ENCODE measurements at places on chromosomes 13 and 19.
A peak's percentile ranks its signal among the peaks of the same experiment; 100 is the strongest.

DNA sequence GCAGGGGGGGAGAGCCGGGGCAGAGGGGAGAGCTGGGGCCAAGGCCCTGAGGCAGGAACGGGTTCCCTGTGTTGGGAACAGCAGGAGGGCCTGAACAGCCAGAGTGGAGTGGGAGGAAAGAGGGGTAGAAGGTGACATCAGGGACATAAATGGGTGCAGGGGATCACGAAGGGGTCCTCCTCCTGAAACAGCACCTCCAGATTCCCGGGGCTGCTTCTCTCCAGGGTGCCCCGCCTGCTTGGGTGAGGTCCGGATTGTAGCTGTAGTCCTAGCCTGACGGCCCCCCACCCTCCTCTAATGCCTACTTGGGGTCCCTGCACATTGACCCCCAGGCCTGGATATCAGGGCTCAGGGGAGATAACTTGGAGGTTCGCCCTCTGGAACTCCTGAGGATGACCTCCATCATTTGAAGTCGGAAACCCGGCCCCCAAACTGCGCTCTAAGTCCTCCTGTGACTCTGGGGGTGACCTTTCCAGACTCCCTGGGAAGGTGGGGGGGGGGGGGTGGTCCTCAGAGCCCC is 473 bp upstream of the SCN1B start:
- no peak for DNase-seq

DNA sequence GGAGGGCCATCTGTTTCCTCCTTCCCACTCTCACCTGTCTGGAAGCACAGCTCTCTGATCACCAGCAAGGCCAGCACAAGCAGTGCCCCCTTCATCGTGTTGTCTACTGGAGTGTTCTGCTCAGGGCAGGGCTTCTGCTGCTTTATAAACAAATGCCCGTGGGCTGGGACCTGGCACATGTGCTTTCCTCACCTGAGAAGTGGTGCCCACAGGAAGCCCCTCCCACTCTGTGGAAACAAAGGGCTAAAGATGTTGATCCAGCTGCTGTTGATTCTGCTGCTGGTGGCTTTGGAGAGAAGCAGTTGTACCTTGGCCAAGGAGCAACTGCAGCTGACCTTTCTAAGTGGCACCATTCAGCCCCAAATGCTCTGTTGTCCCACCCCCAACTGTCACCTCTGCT is 26.4 kb upstream of the ZNF181 start:
- DNase-seq, result no peak

DNA sequence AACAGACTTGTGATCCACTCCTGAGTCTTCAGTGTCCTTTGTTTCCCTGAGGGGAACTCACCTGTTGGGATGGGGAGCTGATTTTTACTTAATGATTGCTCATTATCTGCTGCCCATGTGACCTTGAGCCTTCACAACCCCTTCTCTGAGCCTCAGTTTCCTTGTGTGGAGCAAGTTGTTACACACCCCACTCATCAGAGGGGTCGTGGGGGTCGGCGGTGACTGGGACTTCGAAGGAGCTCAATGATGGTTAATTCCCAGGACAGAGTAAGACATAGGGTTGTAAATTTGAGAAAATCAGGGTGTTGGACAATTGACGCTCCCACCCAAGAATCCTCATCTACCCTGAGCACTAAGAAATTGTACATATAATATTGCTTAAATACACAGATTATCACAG is 13.5 kb downstream of the LILRA5 start:
- DNase-seq, result no peak

DNA sequence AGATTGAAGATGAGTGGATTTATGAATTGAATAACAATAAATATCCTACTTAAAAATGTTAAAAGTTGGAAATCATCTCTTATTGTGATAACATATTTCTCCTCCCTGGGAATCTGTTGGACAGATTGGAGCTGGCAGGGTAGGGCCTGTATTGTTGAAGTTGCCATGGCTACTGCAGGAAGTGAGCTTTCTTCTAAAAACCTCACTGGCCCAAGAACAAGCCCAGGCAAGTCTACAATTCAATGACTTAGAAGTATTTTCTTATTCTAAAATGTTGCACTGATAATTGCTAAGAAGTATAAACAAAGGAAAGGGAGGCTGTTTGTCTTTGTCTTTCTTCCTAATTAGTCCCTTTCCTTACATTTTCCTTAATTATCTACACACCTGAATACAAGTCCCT is 112.1 kb downstream of the DLEU7 start:
- DNase-seq, result no peak

DNA sequence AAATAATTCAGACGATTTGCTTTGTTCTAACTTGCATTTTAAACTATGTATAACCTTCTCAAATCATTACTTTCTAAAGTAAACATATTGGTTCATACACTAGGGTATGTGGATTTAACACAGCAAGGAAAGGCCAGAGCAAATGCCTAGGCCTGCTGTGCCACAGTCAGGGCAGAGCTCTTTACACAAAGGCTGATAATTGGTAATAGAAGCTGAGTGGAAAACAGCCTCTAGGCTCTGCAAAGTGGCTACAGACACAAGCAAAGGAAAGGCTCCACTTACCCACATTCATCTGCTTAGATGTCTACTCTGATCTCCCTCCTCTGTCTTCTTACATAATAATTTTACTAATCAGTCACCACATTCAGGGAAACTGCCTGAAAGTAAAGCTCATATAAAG is 382.9 kb downstream of the OLFM4 start:
- DNase-seq, result no peak

DNA sequence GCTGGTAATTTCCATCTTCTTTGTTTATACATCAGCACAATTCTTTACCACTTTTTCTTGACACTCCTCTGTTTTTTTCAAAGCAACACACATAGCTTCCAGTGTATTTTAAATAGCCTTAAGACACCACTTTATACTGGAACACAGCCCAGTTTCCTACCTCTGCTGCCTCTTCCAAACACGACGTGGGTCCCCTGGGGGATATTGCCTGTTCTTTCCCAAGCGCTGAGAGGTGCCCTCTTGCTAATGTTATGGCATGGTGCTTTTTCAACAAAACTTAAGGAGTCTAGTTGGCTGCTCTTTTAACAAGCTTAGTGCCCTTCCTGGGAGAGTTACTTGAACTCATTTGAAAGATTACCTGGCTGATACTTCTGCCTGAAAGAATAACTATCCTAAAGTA is 112.7 kb downstream of the OLFM4 start:
- DNase-seq, result no peak

DNA sequence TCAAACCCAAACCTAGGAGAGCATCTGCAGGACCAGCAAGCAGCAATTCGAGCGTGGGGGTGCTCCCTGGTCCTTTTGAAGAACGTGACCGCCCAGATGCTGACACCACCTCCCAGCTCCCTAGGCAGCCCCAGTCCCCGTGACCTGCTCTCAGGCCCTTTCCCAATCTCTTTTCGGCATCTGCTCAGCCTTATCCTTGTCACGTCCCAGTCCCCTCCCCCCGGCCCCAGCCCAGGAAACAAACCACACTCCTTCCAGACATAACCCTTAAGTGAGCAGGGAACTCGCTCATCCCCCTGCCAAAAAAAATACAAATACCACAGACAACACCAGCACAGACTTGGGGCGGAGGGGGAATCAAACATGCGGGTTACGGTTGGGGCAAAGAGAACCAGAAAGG is 3.3 kb downstream of the MLLT1 start:
- DNase-seq, result no peak

DNA sequence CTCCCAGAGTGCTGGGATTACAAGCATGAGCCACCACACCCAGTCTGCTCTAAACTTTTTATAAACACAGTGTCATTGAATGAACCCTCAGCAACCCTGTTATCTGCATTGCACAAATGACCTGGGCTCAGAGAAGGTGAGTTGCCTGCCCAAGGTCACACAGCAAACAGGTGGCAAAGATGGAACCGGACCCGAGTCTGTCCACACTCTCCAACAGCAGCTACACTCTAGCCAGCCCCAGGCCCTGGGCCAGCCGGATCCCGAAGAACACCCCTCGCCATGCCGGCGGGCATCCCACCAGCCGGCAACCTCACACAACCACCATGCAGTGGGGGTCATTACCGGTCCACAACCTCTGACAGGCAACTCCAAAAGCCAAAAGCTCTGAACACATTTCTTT is 14.5 kb downstream of the ERCC2 start:
- DNase-seq, result no peak

- DNase-seq, result peak; percentile 25
Observed at GRCh38 chr13:96089749-96090239, at the start of gene HS6ST3. TSS of gene HS6ST3 (plus strand) at chr13:96090107.

DNA sequence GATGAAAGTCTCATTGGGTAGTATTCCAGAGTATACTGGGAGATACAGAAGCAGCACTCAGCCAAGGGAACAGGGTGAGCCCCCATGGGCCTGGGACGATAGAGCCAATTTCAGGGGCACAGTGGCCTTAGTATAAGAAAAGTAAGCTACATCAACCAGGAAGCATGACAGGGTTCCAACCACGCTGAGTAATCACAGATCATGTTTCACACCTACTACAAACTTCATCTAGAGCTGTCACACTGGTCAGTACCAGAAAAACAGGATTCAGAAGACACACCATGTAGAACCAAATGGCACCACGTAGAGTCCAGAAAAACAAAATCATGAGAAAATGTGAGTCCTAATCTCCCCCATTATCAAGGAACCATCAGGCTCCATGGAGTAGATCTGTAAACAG is 1292.4 kb upstream of the MIR17HG start:
- DNase-seq, result no peak

- DNase-seq, result no peak
Observed at GRCh38 chr19:4606921-4607678, 32.2 kb upstream of the TNFAIP8L1 start.

- DNase-seq, result no peak
Observed at GRCh38 chr19:15640904-15641597, 354 bp downstream of the CYP4F3 start.

GRCh38 chr13:49494645-49495044 is 1.1 kb upstream of the PHF11 start:
- no peak for DNase-seq

DNA sequence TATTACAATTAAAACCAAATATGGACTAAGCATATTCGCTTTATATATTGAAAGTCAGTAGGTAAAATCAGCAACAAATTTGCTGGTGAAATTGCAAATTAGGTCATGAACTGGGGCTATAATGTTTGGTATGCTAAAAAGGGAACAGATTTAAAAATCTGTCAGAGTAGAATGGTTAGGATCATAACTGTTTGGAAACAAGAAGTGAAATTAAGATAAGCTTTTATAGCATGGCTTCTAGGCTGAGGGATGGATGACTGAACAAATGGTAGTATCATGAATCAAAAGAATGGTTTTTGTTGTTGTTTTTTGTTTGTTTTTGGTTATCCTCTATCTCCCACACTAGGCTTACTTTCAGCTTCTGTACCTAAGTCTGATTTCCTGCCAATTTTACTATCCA is 1090.4 kb downstream of the PCDH9 start:
- no peak for DNase-seq

GRCh38 chr19:42253245-42254088 is 1.5 kb downstream of the ERF start:
- DNase-seq, result no peak

DNA sequence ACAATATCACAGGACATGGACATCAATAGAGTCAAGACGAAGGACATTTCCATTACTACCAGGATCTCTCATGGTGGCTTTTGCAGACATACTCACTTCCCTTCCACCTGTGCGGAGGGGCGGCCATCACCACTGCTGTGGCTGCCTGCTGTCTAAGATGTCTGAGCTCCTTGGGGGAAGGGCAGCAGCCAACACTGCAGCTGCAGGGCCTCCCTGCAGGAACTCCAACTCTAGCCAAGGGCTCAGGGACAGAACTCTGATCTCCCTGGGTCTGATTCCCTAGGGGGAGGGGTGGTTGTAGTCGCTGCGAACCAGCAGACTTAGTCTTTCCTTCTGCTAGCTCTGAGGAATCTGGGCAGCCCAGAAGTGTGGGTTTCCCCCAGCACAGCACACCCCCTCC is 78.9 kb upstream of the ANKRD10 start:
- DNase-seq, result no peak

- DNase-seq, result no peak
Observed at GRCh38 chr13:22049384-22049783, 378.5 kb downstream of the FGF9 start.

- no peak for DNase-seq
Observed at GRCh38 chr13:48404952-48405351, 8.0 kb downstream of the LPAR6 start.

DNA sequence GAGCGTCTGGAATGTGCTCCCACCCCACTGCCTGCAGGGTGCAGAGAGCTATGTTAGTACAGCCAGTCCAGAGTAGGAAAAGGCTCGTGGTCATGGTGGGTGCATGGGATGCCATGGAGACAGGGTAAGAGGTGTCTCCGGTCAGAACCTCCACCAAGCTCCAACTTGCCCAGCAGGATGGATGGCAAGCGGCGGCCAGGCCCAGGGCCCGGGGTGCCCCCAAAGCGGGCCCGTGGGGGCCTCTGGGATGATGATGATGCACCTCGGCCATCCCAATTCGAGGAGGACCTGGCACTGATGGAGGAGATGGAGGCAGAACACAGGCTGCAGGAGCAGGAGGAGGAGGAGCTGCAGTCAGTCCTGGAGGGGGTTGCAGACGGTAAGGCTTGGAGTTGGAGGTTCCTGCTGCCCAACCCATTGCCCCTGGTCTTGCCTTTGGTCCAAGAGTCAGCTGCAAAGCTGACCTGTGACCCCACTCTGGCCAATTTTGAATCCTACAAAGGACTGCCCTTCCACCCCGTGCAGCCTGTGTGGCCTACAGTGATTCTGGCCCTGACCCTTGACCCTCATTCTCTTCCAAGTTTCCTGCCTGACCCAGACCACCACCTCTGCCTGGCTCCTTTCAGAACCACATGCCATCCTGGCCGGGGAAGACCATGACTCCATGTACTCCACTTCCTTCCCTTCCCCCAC is 14.7 kb downstream of the POLD1 start:
- DNase-seq, result no peak

- DNase-seq, result no peak
Observed at GRCh38 chr13:49587311-49587847, 2.0 kb upstream of the RCBTB1 start.

- no peak for DNase-seq
Observed at GRCh38 chr13:113187883-113188665, 20.4 kb downstream of the PCID2 start.

DNA sequence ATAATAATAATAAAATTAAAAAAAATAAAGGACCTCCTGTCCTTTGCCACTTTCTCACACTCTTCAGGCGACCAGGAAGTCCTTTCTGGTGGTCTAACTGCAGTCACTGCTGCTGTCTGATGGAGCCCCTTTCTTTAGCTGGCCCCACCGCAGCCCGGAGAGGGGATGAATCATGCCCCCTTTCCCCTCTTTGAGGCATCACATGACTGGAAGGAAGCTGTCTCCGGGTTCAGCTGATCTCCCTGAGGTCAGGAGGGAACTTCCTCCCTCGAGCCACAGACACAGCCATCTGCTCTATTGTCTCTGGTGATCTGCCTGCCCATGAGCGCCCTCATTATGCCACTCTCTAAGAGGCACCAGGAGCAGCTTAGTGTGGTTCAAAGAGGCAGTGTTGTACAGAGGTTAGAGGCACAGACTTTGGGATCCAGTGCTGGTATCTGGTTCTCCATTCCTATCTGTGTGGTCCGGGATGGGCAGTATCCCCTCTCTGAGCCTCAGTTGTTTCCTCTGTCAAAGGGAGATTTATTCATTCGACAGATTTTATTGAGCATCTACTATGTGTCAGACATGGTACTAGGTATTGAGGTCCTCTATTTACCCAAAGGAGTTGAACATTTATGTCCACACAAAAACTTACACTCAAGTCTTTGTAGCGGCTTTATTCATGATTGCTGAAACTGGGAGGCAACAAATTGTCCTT is 30.0 kb downstream of the VAV1 start:
- no peak for DNase-seq
